ENCODE measurements at places on chromosomes 2 and 18.
A peak's percentile ranks its signal among the peaks of the same experiment; 100 is the strongest.

DNA sequence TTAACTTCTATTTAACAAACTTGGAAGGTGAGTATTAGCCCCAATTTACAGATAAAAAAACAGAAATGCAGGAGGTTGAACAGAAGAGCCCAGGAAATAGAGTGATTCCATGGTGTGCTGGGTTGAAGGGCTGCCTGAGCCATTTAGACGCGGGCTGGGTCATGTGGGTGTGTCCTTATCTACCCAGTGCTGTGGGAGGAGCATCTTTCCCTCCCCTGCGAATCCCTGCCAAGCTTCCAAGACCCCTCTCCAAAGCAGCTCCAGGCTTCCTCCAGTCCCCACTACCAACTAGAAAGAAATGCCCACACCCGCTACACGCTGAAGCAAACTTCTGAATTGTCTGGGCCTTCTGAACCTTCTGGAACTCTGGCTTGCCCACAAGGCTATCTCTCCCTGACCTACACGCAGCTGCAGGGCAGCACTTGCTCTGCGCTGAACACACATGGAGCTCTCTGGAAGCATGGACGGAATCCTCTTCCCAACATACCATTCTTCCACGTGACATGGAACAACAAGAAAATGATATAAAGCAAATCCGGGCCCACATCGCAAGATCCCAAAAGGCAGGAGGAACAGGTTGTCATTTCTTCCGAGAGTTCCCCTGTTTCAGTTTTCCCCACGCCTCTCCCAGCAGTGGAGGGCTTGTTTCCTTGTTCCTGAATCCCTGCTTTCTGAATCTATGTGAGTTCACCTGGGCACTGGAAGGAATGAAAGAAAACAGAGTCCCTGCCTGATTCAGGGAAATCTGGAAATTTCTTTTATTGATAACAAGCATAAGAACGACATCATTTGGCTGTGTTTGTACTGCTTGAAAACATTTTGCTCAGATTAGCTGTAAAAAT lies 562.7 kb upstream of the ID2 start:
- no peak for DNase-seq

DNA sequence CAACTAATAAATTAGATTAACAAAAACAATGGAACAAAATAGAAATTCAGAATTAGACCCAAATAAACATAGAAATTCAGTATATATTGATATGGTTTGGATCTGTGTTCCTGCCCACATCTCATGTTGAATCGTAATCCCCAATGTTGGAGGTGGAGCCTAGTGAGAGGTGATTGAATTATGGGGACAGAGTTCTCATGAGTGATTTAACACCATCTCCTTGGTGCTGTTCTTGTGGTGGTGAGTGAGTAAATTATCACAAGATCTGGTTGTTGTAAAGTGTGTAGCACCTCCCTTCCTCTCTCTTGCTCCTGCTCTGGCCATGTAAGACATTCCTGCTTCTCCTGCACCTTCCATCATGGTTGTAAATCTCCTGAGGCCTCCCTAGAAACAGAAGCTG lies 16.6 kb upstream of the B4GALT6 start:
- no peak for DNase-seq

- DNase-seq = no peak
Measured at GRCh38 chr2:158810731-158811460, 15.8 kb downstream of the DAPL1 start.

DNA sequence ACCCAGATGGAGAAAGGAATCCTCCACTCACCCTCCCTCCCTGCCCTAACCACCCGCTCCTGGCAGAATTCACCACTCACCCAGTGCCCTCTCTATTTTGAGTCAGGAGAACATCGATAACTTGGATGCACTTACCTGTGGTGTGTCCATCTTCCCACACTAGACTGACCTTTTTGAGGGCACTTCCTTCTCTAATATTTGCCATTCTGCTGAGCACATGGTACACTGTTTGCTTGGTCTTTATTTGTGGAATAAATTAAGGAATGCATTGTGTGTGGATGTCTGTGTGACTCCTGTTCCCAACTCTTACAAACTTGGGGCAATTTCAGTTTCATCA lies 133.7 kb downstream of the ACKR3 start:
- no peak for DNase-seq

GRCh38 chr2:172230889-172231401 lies 128.2 kb upstream of the DLX2 start:
- DNase-seq = no peak

DNA sequence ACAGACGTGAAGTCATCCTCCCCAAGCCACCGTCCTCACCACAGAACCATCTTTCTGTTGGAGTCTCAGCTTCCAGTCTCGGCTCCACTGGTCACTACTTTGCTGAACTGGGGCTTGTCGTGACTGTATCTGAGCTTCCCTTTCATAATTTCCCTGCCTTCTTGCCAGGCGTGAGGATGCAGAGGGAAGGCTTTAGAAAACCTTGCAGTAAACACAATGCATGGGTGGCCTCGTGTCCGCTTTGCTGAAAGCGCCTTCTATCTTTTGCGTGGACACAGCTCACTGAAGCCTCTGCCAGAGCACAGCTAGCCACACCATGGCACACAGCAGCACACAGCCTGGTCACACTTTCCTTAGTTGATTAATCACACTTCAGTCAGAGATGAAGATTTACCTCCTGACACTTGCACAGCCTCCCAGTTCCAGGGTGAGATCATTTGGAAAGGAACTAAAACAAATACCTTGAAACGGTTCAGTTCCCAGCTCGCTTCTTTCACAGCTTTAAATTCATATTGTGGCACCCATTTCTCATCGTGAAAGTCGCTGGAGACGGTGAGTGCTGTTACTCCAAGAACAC lies 2.8 kb upstream of the GPR45 start:
- no peak for DNase-seq

GRCh38 chr2:22003270-22003669 lies 879.5 kb downstream of the TDRD15 start:
- no peak for DNase-seq

GRCh38 chr2:48113767-48114166 lies 207.5 kb upstream of the FBXO11 start:
- DNase-seq = no peak

DNA sequence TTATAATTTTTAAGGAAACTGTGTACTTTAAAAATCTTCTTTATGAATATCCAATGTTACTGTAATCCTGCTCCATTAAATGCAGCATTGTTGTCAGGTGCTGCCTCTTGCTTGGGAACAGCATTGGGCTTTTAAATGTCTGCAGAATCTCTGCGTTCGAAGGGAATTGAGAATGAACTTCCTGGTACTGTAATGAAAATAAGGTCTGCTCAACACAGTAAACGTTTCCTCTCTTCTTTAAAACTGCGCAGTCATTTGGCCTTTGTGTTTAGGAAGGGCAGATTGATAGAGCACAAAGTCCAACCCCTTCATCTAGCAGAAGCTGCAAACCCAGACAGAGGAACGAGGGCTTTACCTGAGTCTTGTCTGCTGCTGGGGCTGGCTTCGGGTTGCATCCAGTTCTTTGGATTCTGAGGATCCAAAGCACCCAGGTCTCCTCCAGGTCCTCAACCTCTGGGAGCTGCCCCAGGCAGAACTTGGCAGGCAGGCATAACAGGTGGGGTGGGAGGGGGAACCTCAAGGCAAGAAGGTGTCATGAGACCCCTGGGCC lies 104.5 kb downstream of the UGGT1 start:
- DNase-seq = no peak

- no peak for DNase-seq
Measured at GRCh38 chr18:57529151-57529550, 57.4 kb downstream of the FECH start.

GRCh38 chr2:131041402-131042147 lies 51.7 kb downstream of the FAM168B start:
- no peak for DNase-seq

DNA sequence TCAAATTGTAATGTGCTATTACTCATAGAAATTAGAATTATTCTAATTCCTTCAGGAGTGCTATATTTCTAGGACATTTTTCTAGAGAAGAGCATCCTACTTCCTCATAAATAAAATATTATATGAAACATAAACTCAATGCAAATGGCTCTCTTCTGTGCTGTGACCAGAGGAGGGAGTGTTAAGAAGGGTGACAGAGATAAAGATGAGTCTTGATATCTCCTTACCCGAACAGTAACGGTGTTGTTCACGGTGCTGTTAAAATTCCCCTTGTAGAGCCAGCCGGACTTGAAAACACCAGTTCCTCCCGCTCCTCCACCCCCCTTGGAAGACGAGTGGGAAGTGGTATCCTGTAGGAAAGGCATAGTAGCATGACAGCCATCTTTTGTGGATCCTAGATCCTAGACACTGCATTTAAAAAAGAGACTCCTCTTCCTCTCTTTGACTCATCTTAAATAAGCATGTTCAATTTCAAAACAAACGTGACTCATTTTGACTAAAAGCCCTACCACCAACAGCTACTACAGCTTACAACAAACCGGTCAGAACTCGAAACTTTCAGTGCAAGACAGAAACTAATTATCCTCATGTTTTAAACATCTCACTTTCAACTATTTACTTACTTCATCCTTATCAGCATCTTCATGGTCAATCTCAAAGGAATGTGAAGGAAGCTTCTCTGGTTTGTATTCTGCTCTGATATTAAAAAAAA lies 156.3 kb downstream of the DOCK10 start:
- peak; percentile 82 for DNase-seq

DNA sequence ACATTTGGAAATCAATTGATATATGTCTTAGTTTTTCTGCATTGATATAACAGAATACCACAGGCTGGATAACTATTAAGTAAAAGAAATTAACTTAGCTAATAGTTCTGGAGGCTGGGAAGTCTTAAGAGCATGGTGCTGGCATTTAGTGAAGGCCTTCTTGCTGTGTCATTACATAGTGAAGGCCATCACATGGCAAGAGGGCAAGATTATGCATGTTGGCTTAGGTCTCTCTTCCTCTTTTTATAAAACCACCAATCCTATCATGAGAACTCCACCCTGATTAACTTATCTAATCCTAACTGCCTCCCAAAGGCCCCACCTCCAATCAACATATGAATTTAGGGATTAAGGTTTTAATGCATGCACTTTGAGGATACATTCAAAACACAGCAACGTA lies 225.5 kb upstream of the VRK2 start:
- DNase-seq = no peak

DNA sequence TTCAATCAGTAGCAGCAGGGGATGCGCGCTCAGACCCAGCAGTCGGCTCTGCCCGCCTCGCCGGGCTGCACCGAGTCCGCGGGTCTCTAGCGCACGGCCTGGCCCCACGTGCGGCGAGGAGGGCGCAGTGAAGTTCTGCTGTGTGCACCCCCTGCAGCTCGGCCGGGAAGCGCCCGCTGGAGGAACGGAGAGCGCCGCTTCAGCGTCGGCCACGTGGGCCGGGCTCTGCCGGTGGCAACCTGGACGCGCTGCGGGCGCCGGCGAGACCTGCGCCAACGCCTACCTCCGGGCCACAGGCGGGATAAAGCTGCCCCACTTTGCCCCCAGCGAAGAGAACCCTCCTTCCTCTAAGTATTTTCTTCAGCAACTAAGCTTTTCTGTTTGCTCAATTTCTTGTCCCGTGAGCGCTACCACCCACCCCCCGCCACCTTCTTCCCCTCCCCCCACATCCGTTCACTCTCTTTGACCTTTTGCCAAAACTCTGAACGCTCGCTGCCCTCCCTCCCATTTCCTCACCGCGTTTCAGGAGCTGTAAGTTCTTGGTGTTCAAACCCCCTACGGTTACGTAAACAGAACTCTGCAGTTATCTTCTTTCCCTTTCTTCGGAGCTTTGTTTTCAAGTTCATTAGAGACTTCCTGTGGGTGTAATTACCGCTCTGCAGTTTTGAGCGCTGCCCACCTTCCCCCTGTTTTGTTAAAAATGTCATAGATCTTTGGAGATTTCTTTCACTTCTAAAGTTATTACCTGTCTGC lies 42.6 kb upstream of the EDAR start:
- DNase-seq = peak; percentile 13

- DNase-seq = peak; percentile 9
Measured at GRCh38 chr2:26477126-26477910, 606 bp downstream of the OTOF start.

DNA sequence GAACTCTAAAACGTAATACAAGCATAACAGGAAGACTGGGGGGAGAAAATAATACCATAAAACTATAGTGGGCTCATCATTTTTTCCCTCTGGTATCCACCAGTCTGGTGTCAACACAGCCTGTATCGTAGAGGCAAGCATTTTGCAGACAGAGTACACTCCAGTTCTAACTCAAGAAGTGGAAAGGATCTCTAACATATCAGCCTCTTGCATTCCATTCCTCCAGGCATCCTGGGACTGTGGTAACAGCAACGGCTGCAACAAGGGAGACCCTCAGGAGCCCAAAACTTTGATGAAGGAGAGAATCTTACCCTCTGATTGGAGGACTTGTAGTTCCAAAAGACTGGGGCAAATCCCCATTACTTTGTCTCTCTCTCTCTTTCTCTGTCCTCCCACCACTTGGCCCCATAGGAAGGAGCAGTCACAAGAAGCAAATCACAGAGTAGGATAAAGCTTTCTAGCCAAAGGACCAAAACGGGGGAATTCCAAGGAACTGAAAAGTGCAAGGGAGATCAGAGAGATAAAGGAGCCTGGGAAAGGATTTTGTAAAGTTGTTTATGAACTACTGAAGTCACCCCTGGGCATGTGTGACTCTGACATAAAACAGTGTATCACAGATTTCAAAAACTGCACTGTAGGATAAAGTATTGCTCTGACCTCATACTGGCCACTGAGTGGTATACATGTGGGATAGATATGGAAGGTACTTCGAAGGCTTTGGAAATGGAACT lies 11.9 kb downstream of the FRZB start:
- DNase-seq = peak; percentile 45

DNA sequence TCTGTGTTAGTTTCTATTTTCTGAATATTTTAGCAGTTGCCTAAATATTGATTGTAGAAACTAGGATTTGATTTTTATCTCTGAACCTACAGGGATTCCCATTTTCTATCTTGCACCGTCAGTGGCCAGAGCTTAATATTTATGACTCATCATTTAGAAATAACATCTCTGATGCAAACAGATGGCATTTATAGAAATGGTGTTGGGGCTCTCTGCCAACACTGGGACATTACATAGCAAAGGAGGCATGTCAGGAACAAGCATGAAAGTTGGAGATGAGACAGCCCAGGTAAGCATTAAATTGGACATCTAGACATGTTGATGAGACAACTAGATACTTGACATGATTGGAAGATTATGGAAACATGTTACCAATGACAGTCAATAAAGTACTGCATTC lies 165.3 kb upstream of the SYT4 start:
- no peak for DNase-seq

GRCh38 chr2:80778704-80779103 lies 474.2 kb upstream of the LRRTM1 start:
- no peak for DNase-seq

- peak; percentile 92 for DNase-seq
Measured at GRCh38 chr2:30106543-30106942, 40.3 kb upstream of the YPEL5 start.

DNA sequence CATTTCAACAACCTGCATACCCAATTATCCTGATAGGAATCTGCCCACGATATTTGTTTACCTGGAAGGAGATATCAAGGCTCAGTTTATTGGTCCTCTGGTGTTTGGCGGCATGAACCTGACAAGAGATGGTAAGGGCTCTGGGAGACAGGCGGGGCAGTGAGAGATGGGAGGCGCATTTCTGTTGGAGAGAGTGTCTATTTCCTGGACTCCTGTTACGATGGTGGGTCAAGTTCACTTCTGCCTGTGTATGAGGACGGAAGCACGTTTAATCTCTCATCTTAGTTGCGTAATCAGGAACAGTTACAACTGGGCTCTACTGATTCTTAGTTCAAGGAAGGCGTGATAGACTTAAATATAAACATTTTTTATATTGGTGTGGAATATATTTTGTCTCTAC lies 8.9 kb downstream of the PDCL3 start:
- DNase-seq = no peak

- DNase-seq = no peak
Measured at GRCh38 chr18:9989481-9989880, 75.7 kb downstream of the VAPA start.
